ENCODE measurements at places on chromosomes 7 and 10. TPM values are rescaled to one million over a fixed set of nuclear protein-coding genes. Genes with fewer than 3 reads are reported as not detected.

The CALN1 gene
- 54.8 TPM for total RNA-seq

The LAMB1 gene
- total RNA-seq: 55.7 TPM

The NOD1 gene
- total RNA-seq: 5.0 TPM

The HECW1 gene
- total RNA-seq: 107 TPM

The LRRD1 gene
- 3.8 TPM for total RNA-seq

The RADIL gene
- 6.3 TPM for total RNA-seq

The MOGAT3 gene
- total RNA-seq: not detected
